ENCODE measurements at places on chromosomes 11 and 22.

DNA sequence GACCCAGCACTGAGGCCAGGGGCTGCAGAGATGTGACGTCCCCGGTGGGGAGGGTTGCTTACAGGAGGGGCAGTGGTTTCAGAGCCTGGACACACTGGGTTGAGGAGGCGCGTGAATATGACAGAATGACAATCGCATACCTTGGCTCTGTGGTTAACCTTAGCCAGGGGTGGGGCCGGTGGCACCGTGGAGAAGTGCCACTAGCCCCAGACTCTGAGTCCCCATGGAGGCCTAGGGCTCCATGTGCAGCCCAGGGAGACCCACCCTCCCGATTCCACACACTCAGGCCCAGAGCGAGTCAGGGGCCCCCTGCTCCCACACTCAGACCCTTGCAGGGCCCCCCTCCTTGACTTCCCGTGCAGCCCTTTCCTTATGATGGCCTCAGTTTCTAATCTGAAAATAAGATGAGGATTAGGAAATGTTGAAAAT is 3.6 kb upstream of the ACR start:
- DNase-seq, result no peak

DNA sequence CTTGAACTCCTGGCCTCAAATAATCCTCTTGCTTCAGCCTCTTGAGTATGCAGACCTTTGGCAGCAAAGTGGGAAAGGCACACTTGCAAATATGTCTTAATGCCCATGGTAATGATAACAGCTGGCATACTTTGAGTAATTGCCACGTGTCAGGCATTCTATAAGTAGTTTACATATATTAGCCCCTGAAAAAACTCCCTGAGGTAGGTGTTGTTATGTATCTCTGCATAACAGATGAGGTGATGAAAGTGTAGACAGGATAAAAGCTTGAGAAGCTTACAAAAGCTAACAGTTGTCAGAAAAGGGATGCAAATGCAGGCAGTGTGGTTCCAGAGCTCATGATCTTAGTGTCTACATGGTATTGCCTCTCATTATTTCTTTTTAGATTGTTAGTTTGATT is 291.1 kb upstream of the C11orf87 start:
- no peak for DNase-seq

GRCh38 chr11:33984682-33985389 is 66.7 kb upstream of the CAPRIN1 start:
- DNase-seq, result no peak

GRCh38 chr22:47807506-47807905 is 1045.1 kb downstream of the TBC1D22A start:
- DNase-seq, result no peak

DNA sequence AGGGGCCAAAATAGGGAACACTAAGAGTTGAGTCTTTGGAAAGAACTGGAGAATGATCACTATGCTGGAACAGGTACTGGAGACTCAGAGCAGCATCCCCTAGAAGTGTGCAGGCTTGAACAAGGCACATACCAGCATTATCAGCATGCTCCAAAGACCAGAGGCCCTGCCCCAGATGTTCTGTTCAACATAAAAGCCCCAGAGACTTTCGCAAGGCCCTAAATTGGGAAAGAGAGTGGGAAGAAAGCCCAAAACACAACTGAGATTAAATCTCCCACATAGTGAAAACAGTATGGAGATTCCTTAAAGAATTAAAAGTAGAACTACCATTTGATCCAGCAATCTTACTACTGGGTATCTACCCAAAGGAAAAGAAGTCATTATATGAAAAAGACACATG is 9.4 kb downstream of the CNGA4 start:
- DNase-seq, result no peak

DNA sequence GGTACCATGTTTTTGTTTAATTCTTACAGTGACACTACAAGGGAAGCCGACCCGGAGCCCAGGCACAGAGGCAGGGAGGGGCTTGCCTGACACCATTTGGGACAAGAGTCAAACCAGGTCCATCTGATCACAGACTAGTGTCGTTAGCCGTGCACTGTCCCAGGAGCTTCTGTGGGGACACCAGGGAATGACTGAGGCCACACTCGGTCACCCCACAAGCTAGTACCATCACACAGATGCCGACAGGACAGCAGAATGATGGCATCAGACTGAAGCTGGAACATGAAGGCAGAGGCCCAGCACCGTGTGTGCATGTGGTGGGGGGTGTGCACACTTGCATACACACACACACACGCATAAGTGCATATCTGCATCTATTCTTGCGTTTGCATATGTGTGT is 61.5 kb upstream of the NECTIN1 start:
- no peak for DNase-seq

DNA sequence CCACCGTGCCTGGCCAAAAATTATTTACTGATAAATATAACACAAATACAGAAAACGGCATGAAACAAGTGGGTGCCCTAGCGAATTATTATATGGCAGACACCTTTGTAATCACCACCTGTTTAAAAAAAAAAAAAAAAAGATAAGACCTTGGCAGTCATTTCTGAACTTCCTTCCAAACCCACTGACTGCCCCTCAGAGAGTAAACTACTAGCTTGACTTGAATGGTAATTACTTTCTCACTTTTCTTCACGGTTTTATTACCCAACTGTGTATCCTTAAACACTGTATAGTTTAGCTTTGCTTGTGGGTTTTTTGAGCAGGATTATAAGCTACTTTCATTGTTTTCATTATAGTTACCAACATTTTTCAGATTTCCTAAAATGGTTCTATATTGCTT is 23.7 kb downstream of the SFI1 start:
- DNase-seq, result no peak

DNA sequence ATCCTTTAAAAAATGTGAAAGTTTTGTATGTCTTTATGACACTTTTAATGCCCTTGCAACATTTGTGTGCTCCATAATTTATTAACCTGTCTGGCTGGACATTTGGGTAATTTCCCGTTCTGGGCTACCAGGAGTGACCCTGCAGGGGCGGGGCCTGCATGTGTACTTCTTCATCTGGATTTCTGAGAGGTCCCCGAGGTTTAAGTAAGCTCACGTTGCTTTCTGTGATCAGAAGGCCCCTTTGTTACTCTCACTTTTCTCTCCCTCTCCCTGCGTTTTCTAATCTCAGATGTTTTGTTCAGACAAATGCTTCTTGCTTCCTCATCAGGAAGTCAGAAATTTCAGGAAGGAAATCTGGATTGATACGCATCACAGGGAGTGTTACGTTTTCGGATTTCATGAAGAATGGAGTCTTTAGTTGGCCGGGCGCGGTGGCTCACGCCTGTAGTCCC is 78.9 kb upstream of the CRYBB3 start:
- DNase-seq, result no peak

DNA sequence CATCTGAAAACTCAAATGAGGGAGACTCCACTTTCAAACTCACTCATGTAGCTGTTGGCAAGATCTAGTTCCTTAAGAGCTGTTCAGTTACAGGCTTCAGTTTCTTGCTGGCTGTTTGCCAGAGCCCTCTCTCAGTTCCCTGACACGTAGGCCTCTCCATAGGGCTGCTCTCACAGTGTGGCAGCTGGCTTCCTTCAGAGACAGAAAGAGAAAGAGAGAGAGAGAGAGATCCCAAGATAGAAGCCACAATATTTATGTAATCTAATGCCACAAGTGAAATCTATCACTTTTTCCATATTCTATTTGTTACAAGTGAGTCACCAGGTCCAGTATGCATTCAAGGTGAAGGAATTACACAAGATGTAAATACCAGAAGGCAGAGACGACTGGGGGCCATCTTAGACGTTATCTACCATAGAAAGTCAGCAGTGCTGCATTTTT is 168.8 kb downstream of the RCN1 start:
- DNase-seq, result no peak

DNA sequence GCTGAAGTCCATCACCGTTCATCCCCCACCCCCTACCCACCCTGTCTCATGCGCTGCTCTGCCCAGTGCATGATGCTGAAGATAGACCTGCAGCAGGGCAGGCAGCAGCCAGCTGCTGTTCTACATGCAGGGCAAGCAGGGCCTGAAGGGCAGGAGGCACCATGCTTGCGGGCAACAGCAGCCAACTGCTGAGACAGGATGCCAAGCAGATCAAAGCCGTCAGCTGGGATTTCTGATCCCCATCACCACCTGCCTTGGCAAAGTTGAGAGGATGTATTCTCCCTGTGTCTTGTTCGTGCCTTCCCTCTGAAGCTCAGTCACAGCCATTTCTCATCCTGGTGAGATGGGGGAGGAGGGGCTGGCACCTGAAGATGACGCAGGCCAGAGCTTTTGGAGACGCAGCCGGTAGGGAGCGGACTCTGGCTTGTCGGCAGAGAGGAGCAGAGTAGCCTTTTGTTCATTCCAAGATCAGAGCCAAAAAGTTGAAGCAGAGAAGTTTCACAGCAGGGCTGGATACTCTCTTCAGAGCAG is 227.0 kb downstream of the GRIK4 start:
- no peak for DNase-seq

DNA sequence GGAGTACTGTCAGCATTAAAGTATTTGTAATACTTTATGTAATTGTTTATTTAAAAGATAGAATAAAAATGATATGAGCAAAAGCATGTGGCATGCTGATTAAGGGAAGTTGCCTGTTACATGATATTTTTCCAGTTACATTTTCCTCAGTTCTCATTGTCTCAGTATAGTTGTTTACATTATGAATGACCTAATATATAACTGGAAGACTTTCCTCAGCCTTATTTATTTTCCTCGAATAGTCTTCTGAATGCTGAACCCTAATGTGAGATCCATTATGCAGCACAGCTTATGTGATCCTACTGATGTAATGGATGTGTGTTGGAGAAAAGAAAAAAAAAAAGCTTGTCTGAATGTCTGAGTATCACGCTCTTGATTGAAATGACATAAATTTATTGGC is 95.5 kb downstream of the LUZP2 start:
- DNase-seq, result no peak

GRCh38 chr11:121610706-121611105 is 157.9 kb upstream of the SORL1-AS1 start:
- DNase-seq, result no peak

DNA sequence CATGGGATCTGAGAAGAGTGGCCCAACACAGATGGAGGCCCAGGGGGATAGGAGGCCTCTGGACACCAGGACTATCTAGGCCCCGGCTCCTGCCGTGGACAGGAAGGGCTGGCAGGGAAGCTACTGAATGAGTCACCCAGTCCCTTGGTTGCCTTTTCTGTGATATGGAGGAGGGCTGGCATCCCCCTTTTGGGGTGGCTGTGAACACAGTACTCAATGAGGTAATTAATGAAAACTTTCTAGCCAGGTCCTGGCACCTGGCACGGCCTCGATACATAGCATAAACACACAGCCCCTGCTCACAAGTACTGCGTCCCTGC is 163.2 kb downstream of the CHST1 start:
- DNase-seq, result no peak

GRCh38 chr11:61037441-61038093 is 64.7 kb upstream of the CD5 start:
- no peak for DNase-seq

DNA sequence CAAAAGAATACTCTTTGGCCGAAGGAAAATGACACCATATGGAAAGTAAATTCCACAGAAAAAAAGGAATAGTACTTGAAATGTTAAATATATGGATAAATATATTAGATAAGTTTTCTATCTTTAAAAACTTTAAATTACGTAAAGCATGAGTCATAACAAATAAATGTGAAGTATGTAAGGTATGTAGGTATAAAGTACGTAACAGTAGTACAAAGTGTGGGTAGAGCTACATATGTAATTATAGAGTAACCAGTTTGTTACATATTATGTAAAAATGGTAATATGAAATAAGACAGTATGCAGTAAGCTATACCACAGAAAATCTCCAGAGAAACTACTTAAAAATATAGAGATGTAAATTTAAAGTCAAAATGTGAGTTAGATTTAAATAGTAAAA is 582.3 kb upstream of the CHORDC1 start:
- DNase-seq, result no peak

DNA sequence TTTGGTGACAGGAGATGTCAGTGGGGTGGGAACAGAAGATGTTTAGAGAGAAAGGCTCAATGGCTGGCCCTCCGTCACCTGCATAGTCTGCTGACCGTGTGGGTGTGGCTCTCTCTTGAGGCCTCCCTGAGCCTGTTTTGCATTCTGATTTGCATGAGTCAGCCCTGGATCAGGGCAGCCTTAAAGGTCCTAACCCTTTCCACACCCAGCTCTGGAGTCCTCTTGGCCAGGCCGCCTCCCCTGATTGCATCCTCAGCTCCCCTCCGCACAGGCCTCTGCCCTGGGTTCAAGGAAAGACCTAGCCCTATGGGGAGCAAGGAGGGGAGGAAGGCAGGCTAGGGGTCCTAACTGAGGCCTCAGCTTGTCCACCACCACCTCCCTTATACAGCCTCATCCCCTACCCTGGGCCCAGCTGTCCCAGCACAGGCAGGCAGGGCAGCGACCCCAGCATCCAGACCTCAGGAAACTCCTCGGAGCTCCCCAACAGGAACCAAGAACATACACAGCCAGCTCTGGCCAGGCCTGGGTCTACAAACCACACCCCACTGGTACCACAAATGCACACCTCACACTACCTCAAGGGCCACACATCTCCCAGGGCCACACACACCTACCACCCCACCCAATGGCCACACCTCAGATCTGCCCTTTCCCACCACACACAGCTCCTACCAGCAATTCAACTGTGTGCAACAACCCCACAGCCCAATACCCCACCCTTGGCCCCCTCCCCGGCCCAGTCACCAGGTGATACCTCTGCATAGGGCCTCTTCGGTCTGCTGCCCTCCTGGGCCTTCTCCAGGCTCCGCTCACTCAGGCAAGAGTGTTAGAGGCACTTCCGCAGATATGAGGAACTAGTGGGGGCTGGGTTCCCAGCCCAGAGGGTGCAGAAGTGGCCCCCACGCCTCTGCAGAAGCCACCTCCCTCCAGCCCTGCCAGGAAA is 13.7 kb downstream of the ARAP1 start:
- no peak for DNase-seq

- no peak for DNase-seq
Observed at GRCh38 chr22:29722151-29722550, 2.3 kb downstream of the CABP7 start.

DNA sequence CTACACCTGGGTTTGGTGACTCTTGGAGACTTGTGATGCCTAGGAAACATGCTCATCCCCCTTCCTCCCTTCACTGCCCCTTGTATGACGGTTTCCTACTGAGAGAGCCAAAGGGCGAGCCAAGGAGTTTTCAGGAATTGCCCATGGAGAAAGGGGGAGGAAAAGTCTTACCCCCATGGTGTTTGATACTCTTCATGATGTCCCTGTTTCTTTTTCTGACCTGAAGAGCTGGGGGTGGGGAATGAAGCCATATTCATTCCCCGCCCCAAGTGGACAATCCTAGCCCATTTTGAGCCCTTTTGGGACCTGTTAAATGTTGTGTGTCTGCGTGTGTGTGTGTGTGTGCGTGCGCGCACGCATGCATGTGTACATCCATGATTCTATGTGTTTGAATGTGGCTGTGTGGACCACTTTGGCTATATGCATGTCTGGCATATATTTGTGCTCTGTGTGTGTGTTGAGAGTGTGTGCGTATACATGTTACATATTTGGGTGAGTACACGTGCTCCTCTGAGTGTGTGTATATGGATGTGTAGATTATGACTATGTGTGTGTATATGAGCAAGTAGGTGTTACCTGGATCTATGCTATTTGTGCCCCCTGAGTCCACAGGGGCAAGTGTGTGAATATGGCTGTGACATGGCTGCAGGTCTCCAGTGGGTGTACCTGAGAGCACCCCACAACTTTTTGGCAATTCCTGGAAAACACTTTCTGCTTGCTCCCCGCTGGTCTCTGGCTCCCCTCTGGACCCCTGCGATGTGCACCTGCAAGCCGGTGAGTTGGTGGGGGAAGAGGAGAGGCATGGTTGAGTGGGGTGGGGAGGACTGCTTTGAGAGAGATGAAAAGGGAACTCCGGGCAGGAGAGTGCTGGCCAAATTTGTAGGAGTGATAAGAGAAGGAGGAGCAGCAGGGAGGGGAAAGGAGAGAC is 24.6 kb downstream of the OTOG start:
- DNase-seq, result no peak

All from activated T-cell treated with anti-CD3 and anti-CD28 coated beads, Interleukin-2, amount 50 U/mL, for 72 hours (primary cell).